ENCODE measurements at places on chromosomes 2 and 18. TPM values are rescaled to one million over a fixed set of nuclear protein-coding genes. Genes with fewer than 3 reads are reported as not detected.

TYMS gene
- 2.0 TPM for total RNA-seq

GRCh38 chr2:75311521-75311920, 112.2 kb upstream of the TACR1 start:
- DNase-seq, result no peak

GRCh38 chr2:110770404-110770958, 38.1 kb downstream of the ACOXL start:
- DNase-seq, result peak; percentile 29

GRCh38 chr18:51273437-51273836, 76.0 kb upstream of the MEX3C start:
- no peak for DNase-seq

DNA sequence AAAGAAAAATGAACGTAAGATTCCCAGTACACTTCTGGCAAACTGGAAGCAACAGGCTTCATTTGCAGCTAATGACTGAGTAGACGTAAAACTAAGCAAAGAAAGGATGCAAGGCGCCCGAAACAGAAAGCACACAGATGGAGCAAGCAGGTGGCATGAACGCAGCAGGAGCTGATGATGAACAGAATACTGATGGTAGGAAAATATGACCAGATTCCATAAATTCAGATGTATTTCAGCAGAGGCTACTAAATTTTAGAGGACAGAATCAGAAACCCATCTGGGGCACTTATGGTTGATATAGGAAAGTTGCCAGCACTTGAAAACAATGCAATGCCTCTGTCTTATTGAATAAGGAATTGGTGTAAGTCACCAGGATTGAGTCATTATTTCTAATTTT, 658.7 kb upstream of the LINC00305 start:
- DNase-seq, result no peak

DNA sequence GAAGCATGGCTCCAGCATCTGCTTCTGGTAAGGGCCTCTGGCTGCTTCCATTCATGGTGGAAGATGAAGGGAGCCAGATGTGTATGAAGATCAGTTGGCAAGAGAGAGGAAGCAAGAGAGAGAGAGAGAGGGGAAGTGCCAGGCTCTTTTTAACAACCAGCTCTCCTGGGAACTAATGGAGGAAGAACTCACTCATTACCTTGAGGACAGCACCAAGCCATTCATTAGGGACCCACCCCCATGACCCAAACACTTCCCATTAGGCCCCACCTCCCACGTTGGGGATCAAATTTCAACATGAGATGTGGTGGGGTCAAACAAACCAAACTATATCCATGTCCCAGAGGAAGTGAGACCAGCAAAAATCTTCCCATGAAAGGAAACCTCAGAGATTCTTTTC, 124.8 kb upstream of the SIX2 start:
- no peak for DNase-seq

DNA sequence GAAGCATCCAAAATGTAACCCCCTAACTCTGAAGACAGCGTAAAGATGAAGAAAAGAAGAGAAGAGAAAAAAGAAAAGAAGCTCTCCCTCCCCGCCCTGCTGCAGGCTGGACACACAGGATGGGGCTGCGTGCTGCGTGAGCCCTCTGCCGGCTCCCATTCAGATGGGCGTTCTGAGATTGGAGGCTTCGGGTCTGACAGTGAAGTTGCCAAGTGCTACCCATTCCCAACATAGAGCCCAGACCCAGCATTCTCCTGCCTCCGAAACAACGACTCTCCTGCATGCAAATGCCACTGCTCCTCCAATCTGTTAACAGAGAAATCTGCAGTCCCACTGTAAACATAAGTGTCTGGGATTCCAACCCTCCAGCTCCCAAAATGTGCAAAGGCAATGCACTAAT, 234.9 kb downstream of the BCL11A start:
- peak; percentile 25 for DNase-seq

PDCD1 gene
- 1.7 TPM for total RNA-seq

DNA sequence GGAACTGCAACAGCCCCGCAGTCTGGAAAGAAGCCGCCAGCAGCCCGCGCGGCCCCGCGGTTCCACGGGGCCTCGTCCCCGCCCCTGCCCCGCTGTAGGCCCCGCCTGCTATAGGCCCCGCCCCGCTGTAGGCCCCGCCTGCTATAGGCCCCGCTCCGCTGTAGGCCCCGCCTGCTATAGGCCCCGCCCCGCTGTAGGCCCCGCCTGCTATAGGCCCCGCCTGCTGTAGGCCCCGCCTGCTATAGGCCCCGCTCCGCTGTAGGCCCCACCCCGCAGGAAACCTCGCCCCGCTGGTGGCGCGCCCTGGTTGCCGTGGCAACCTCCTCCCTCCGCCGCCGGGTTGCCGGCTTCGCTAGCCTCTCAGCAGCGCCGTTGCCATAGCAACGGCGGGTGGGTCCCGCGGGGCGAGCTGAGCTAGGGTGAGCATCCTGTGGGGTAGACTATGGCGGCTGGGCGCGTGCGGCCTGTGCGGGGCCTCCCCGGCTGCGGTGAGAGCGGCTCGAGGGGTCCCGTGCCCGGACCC, 12.2 kb upstream of the KIF1A start:
- DNase-seq, result peak; percentile 89

FBXO48 gene
- 1.0 TPM for total RNA-seq

DNA sequence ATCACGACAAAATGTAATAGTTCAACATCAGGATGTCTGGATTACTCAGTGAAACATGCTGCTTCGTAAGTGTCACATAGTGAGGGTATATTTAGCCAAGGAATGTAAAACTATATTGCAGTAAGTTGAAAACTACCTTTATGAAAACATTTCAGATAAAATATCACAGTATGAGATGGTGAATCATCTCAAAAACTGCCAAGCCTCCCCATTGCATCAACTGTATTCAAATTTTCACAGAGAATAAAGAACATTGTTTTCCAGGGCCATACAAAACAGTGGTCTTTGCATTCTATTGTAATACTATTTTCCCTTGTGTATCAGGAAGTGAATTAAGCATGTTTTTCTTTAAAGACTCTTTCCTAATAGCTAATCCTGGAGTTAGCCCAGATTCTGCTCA, 47.6 kb upstream of the MSTN start:
- DNase-seq, result no peak

GRCh38 chr2:120626566-120626965, 109.1 kb upstream of the GLI2 start:
- DNase-seq, result no peak

KCNG2 gene
- not detected for total RNA-seq

APLF gene
- total RNA-seq, result 4.6 TPM

DNA sequence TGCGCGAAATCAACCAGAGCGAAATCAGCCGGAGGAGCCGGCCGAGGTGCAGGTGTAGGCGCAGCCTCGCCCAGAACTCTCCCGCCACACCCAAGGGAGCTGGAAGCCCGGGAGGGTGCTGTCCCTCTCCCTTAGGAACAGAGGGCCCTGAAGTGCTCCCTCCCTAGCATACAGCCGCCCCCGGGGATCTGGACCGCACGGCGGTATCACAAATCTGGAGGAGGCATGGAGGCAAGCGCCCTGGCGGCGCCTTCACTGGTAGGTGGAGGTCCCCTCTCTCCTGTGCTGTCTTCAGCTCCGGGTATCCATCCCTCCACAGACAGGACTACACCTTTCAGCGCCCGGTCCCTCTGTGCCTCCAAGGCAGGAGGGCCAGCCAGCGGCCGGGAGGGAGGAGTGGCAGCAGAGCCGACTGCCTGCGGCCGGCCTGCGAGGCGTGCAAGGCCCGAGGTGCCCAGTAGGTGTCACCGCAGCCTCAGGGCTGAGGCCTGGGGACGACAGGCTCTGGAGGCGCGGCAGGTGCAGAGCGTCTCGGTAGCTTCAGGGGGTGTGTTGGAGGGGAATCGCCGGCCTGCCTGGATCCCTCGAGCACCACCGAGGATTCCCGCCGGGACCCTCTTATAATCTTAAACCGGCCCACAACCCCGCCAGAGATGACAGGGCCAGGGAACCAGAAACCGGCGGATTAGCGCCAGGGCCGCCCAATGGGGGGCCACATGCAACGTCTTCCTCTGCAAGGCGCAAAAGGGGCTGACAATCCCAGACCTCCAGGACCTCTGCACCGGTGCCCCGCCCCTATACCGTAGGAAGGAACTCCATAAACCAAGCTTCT, 2.8 kb downstream of the IHH start:
- DNase-seq, result peak; percentile 63

IKZF2 gene
- total RNA-seq, result 5.3 TPM

DNA sequence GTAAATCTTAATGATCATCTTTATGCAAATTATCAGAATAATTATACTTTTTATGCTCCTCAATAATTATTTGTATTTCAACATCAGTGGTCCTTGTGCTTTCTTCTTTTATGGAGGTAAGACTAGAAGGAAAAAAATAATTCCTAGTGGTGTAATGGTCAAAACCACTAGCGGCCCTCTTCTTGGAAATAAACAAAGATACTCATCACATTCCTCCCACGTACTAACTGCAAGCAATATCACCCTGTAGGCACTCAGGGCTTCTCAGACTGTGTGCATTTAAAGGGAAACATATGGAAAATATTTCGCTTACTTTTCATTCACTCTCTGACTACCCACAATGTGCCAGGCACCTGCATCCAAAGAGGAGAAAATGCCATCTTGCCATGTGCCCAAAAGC, 263.7 kb downstream of the DOK6 start:
- DNase-seq, result no peak

GRCh38 chr2:1678609-1679008, 65.7 kb downstream of the PXDN start:
- no peak for DNase-seq

GRCh38 chr2:151853070-151853758, 25.0 kb upstream of the ARL5A start:
- no peak for DNase-seq

LRP1B gene
- total RNA-seq, result 0.17 TPM

GRCh38 chr18:79570266-79571201, 109.1 kb upstream of the CTDP1 start:
- no peak for DNase-seq

DNA sequence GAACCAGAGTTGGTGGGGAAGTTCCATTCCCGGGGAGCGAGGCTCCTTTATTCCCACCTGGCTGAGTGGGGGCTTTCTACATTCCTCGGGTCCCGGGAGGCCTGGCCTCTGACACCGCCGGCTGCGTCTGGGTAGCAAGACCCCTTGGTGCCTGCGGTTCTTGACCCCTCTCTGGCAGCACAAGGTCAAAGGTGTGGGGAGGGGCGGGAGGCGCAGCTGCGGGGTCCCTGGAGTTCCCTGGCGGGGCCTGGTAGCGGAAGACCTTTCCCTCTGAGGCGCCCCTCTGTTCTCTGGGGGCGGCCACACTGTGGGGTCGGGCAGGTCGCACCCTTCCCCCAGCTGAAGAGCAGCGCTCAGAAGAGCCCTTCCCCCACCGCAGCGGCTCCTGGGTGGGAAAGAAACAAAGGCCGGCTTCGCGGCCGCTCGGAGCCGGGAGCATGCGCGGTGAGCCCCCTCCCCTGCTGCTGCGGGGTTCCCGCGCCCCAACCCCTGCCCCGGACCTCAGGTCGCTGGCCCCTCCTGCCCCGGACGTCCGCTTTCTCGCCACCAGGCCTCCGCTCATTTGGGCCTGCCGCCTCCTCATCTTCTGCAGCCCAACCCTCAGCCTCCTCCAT, 146.3 kb downstream of the ANKRD44 start:
- DNase-seq, result no peak

DNA sequence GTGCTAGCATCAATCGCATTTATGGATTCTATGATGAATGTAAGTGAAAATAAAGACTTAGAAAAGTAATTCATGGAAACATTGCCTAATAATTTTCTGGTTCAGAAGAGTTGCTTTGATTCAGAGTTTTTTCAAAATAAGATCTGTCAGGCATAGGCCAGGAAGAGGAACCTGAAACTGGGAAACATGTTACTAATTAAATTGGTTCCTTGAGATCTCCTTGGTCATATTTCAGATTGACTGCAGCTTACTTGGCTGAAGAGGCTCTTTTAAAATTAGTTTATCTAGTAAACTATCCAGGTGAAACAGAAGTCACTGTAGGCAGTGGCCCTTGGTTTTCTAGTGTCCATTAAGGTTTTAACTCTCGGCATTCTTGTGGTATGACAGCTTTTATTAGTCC, 27.4 kb downstream of the PPP1CB start:
- DNase-seq, result no peak

CPS1 gene
- total RNA-seq, result 2.2 TPM

POTEI gene
- total RNA-seq, result not detected

ANXA4 gene
- 24.4 TPM for total RNA-seq

DNA sequence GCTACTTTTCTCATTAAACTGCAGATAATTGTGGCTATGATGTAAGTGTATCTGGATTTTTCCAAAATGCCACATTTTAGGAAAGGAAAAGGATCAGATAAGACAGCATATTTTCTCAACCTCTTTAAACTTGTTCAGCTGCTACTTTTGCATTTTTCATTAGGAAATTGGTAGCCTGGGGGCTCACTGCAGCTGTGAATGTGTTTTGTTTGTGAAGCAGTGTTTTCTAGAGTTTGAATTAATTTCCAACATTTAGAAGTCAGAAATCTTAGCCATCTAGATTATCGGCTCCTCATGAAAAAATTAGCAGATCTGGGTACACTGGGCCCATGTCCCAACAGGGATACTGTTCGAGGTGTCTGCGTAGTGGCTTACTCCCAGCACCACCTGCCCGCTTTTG, 56.3 kb upstream of the ZDBF2 start:
- DNase-seq, result no peak

GRCh38 chr18:8290435-8290834, 318.8 kb upstream of the RAB12 start:
- no peak for DNase-seq

DNA sequence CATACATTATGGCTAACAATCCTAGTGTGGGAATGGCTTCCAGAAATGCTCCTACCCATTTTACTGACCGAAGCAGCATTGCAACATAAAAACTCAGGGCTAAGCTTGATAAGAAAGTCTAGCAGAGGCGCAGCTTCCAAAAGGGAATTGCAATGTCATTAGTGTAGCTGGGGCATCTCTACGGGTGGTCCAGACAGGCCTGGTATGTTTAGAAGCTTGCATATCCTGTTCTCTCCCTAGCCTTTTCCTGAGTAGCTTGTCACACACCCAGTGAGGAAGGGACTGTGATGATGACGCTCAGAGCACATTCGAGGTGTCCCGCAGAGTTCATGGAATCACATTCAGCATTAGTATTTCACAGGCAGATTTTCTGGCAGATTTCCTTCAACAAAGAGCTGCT, 38.0 kb upstream of the COL5A2 start:
- DNase-seq, result no peak

DNA sequence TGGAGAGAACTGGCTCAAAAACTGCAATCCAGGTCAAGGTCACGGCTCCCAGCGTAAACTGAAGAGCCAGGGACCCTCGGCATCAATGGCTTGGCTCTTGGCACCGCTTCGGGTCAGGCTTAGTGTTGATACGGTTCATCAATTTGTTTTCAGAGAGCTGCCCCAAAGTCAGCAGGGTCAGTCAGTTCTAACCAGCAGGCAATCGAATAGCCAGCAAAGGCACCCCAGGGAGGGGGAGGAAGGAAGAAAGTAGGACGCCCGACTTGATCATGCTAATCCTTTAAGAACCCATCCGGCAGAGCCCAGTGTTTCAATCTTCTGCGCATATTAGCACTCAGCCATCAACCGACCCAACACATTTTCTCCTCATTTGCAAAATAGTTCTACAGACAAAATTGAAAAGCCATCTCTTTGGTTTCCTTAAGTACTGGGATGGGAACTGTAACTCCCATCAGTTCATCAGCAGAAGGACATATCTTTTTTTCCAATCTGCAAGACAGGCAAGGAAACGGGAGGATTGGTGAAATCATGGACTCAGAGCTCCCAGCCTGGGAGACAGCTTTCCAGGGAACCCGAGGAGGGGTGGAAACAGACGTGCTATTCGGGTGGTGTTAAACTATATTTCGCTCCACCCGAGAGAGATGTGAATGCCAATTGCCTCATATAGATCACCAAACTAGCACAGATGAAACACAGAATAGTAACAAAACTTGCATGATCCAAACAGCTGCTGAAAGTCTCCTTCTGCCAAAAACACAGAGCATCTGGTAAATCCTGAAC, 40.7 kb upstream of the CABLES1 start:
- DNase-seq, result no peak

Measured in heart right ventricle (tissue), 16 donors.